ENCODE measurements at places on chromosomes 1 and 21.

GRCh38 chr1:180838535-180838934 lies 74.2 kb upstream of the KIAA1614 start:
- DNase-seq, result no peak
- no peak overlapping the region for H3K4me3 ChIP-seq
- no peaks in the 10 kb centered on the region for H3K27me3 ChIP-seq
- H3K27ac ChIP-seq, result no peak overlapping the region
- no peaks in the 10 kb centered on the region for H3K4me1 ChIP-seq
- peaks cover 9% of the 10 kb centered on the region for H3K36me3 ChIP-seq

DNA sequence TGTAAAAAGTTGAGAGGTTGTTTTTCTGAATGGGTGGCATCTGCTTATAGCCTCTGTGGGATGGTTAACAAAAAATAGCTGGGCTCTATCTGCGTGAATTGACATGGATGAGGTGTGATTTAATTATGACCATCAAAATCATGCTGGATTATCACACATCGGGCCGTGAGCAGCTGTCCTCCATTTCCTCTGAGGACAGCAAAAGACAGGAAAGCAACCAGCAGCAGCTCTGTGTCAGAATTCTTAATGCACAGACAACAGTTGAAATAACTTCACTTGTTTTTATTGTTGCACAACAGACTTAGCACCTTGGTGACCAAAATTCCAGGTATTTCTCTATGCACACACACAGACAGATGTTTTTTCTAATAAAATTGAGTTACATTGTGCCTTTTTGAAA lies 54.5 kb upstream of the LAPTM5 start:
- H3K27me3 ChIP-seq, result peaks cover 33% of the 10 kb centered on the region
- H3K27ac ChIP-seq, result no peak overlapping the region
- no peaks in the 10 kb centered on the region for H3K36me3 ChIP-seq
- no peak for DNase-seq
- peaks cover 3% of the 10 kb centered on the region for H3K4me1 ChIP-seq
- no peak overlapping the region for H3K4me3 ChIP-seq

GRCh38 chr1:32887623-32888022 lies 1.3 kb downstream of the HPCA start:
- H3K27ac ChIP-seq, result no peak overlapping the region
- H3K4me3 ChIP-seq, result no peak overlapping the region
- DNase-seq, result no peak
- peaks cover 88% of the 10 kb centered on the region for H3K27me3 ChIP-seq
- H3K4me1 ChIP-seq, result peaks cover 12% of the 10 kb centered on the region

DNA sequence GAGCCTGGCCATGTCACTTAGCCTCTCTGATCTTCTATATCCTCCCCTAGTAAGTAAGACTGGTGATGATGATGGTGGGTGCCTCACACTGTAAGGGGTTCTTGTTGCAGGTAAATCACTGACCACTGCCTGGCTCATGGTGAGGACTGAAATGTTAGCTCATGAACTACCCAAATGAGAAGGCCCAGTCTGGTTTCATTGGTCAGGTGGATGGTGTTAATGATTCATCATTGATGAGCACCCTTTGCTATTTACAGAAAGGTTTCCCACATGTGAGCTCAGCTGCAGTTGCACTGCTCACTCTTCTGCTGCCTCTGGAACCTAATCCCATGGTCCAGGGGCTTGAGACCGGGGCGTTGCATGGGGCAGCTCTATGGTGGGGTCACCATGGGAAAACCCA lies 417.7 kb downstream of the PRDM2 start:
- no peak overlapping the region for H3K27ac ChIP-seq
- peaks cover 2% of the 10 kb centered on the region for H3K27me3 ChIP-seq
- H3K4me3 ChIP-seq, result no peak overlapping the region
- H3K36me3 ChIP-seq, result no peaks in the 10 kb centered on the region

DNA sequence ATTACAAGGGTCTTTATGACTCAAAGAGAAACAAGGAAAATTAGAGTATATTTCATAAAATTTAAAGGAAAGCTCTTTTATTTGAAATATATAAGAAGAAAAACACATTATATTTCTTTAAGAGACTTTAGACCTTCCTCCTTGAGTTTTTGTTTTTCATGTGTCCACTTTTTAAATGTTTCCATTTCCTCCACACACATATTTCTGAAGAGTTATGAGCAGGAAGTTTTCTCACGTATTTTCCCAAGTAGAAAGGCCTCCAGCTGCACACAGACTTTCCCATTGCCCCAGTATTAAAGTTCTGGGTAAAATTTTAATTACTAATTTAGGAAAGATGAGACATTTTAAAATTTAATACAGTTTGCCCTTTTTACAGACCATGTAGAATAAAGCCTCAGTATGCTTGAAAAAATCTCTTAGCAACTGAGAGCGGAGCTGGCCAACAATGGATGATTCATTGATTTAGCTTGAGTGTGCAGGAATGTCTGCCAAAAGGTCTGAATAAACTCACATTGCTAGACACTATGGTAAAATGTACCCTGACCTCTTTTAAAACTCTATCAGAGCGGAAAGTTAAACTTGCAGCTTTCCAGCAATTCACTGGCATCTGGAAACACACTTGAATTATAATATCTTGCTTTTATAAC lies 57.9 kb downstream of the DDAH1 start:
- no peaks in the 10 kb centered on the region for H3K36me3 ChIP-seq
- DNase-seq, result no peak

DNA sequence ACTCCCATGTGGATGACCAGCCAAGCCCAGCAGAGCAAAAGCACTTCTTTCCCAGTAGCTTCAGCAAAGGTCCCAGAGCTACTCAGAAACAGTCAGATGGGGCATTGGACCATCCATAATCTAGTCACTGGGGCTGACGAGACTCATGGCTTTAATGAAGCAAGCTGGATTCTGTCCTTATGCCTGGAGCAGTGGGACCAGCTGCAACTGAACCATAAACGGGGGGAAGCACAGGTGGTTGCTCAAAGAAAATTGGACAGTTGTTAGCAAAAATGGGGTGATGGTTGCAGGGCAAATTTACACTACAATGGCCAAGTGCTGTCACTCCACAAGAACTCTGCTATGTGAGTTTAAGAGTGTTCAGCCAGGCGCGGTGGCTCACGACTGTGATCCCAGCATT lies 17.4 kb upstream of the FASLG start:
- H3K4me3 ChIP-seq, result no peak overlapping the region
- H3K4me1 ChIP-seq, result no peaks in the 10 kb centered on the region
- H3K27me3 ChIP-seq, result no peaks in the 10 kb centered on the region
- no peak for DNase-seq
- H3K27ac ChIP-seq, result no peak overlapping the region

DNA sequence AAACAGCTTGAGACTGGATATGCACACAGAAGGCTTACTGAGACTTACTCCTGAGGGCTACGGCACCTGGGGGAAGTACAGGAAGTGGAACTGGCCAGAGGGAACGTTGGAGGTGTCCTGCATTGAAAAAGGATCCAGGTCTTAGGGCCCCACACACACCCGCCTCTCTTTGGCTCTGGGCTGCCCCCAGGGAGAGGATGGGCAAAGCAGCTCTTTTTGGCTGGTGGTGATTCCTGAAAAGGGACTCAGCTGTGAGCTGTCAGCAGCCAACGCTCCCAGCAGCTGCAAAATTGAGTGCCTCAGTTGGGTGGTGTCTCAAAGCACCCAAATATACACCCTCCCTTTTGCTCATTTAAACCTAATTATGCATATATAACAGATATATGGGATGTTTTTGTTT lies 213.2 kb downstream of the TNR start:
- DNase-seq, result no peak
- no peaks in the 10 kb centered on the region for H3K27me3 ChIP-seq
- no peak overlapping the region for H3K4me3 ChIP-seq
- no peak overlapping the region for H3K27ac ChIP-seq

GRCh38 chr1:196376630-196377328 lies 231.5 kb downstream of the KCNT2 start:
- H3K4me1 ChIP-seq, result peaks cover 6% of the 10 kb centered on the region
- peak; percentile 10 for DNase-seq
- no peak overlapping the region for H3K27ac ChIP-seq
- no peaks in the 10 kb centered on the region for H3K36me3 ChIP-seq
- no peak overlapping the region for H3K4me3 ChIP-seq

GRCh38 chr1:87501738-87502137 lies 173.1 kb downstream of the LMO4 start:
- H3K4me1 ChIP-seq, result no peaks in the 10 kb centered on the region
- DNase-seq, result no peak
- no peaks in the 10 kb centered on the region for H3K36me3 ChIP-seq
- H3K4me3 ChIP-seq, result no peak overlapping the region
- H3K27me3 ChIP-seq, result no peaks in the 10 kb centered on the region

DNA sequence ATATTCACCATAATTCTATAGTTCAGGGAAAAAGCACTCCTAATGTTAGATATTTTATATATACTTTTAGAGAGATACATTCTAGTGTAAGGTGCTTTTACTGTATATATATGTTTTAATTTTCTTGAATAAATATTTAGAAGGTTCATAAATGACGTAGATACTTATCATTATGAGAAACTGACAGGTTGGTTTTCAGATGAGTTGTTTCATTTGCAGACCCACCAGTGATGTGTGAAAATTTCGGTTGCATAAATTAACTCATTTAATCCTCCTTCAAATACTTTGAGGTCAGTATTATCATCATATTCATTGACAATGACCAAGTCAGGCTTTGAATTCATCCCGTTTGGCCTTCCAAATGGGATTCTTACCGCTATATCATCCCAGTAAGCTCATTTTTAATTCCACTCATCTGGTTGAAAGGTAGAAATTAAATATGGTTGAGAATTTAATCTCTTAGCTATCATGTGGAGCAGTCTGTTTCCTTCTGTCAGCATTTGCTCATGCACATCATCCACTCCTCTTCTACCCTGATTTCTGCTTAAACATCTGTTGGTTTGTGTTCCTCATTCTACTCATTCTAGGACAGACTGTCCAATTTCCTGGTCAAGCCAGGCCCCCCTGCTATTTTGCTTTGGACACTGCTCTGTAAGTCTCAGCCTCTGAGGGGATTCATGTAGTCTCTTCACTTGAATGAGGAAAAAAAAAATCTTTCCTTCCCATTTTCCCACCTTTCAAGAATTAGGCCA lies 1156.6 kb downstream of the PLA2G4A start:
- no peak overlapping the region for H3K27ac ChIP-seq
- H3K36me3 ChIP-seq, result no peaks in the 10 kb centered on the region
- H3K4me3 ChIP-seq, result no peak overlapping the region
- H3K4me1 ChIP-seq, result no peaks in the 10 kb centered on the region

GRCh38 chr1:174134003-174134659 lies 25.2 kb upstream of the RABGAP1L start:
- no peak overlapping the region for H3K27ac ChIP-seq
- no peak for DNase-seq
- H3K4me1 ChIP-seq, result no peaks in the 10 kb centered on the region
- H3K36me3 ChIP-seq, result no peaks in the 10 kb centered on the region
- no peaks in the 10 kb centered on the region for H3K27me3 ChIP-seq

Data from common myeloid progenitor, CD34-positive (primary cell).